ENCODE measurements at places on chromosomes 16 and 17.

DNA sequence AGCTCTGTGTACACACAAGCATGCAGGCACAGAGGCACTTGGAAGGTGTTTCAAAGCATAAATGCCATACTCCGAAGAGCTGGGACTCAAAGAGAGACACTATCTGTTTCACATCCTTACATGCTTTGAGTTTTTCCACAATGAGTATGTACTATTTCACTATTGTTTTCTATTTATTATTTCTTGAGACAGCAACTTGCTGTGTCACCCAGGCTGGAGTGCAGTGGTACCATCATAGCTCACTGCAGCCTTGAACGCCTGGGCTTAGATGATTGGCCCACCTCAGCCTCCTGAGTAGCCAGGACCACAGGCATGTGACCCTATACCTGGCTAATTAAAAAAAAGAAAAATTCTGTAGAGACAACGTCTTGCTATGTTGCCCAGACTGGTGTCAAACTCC, 31.6 kb downstream of the CYB5D2 start:
- no peak for DNase-seq

GRCh38 chr17:64171041-64171440, 41.1 kb upstream of the ERN1 start:
- peak; percentile 42 for DNase-seq

DNA sequence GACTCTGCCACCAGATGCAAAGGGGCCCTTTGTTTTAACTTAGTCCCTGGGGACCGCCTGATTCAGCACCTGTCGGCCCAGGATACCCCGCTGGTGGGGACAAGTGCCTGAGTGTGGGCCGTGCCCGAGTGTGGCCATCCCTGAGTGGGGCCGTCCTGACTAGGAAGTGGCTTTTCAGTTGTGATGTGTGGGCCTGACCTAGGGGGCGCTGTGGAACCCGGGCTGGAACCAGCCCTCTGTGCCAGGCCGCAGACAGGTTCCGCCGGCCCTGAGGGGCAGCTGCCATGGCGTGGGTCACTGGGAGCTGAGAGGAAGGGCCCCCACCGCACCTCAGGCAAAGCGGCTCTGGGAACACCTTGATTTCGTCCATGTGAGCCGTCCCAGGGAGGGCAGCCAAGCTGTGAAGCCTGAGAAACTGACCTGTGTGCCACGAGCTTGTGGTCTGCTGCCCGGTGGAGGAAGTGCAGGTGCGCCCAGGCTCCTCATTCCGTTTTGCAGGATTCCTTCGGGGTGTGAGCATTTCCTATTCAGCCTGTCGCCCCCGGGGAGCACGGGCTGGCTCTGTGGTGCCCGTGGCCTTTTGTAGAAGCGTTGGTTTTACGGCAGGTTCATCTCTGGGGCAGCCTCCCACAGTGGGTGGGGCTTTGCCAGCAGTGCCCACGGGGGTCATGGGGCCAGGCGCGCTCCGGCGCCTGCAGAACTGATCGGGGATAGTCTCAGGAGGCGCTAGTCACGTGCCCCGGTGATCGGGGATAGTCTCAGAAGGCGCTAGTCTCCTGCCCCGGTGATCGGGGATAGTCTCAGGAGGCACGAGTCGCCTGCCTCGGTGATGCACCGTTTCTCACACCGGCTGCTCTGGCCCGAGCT, 5.3 kb downstream of the RPL13 start:
- DNase-seq, result no peak

DNA sequence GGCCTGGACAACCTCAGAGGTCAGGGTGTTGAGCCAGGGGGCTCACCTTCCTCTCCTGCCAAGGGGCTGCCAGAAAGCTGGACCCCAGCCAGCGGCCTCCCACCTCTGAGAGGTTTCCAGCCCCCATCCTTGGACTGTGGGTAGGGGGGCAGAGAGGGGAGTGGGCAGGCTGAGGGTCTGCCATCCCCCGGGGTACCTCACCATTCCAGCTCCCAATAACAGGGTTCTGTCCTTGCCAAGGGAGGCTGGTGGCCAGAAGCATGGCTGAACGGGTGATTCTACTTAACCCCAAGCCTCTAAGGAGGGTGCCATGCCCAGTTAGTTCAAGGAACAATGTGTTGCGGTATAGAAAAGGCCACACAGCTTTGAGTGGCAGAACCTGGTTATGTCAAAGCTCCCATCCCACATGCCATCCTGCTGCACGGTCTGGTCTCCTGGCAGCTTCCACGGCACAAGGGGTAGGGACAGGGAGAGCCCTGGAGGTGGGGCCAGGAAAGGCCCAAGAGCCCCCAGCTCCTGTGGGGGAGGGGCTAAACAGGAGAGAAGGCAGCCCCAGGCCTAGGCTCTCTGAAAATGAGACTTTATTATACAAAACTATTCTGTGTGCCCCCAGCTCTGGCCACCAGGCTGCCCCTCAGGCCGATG, 19.8 kb downstream of the B9D1 start:
- DNase-seq, result no peak

DNA sequence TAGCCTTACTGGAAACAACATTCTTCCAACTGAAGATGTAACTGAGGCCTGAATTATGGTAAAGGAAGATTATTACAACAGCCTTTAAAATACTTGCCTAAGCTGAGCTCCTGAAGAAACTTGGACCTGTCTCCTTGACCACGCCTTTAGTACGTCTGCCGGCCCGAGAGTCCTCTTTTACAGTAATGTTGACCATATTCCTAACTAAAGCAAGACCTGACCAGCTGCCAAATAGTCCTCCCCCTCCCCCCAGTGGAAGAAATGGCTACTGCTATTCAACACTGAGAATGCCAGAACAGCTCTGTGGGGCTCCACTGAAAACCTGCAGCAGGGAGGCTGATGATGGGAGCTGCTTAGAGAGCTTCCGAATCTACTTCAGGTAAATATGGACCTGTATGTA, 12.6 kb upstream of the FOXJ1 start:
- DNase-seq, result no peak

DNA sequence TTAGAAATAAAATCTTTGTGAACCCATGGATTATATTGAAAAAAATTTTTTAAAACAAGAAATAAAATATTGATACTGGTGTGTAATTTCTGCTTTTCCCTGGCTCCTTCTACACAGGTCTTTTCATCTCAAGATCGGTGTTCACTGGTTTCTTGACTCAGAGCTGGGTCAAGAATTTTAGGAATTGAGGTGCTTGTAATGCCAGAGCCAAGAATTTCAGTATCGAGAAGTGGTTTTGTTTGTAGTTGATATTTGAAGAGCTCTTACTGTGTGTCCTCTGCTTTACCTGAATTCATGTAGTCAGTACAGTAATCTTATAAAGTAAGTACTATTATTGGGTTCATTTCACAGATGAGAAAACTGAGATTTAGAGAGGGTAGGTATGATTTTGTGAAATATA, 7.3 kb downstream of the WWP2 start:
- DNase-seq, result no peak

GRCh38 chr17:39410279-39410678, 8.9 kb upstream of the FBXL20 start:
- DNase-seq, result no peak

DNA sequence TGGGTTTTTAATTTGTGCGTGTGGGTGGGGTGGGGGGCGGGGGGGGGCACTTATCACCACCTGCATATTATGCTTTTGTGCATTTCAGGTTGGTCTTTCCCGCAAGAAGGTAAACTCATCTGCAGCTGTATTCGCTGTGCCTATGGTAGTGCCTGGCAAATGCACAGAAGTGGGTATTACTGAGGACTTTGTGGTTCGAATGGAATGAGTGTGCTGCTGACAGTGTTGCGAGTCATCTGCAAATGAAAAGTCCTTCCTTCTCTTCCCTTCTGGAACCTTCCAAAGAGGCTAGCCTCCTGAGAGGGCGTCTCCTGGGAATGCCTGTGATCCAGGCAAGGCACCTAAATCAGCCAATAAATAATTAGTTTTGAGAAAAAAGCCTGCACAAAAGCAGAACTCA, 532.9 kb downstream of the MAF start:
- no peak for DNase-seq

- DNase-seq, result no peak
Measured at GRCh38 chr16:85372627-85373372, 240.3 kb upstream of the GSE1 start.

DNA sequence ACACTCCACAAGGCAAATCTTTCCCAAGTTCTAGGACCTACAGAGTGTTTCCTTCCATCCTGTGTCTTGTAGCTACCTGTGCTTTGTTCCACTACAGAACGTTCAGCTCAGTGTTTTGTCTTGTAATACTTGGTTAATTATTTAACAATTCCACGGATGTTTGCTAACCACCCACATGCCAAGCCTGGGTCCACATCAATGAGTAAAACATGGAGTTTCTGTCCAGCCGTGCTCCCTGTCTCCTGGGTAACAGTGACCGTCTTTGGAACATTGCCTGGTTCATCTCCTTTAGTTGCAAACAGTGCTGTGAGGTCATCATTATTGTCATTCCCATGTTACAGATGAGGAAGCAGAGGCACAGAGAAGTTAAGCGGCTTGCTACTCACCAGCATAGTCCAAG, 41.3 kb downstream of the IRF8 start:
- no peak for DNase-seq

DNA sequence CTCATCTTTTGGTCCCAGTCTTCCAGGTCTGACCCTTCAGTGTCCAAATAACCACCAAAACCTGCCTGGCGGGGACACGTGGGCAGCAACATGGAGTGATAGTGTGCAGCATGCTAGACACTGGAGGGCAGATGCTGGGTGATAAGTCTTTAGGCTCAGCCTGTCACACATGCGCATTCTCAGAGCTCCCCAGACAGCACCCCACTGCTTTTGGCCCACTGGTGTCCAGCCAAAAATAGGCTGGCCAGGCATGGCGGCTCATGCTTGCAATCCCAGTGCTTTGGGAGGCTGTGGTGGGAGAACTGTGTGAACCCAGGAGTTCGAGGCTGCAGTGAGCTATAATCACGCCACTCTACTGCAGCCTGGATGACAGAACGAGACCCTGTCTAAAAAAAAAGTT, 12.3 kb downstream of the GINS2 start:
- DNase-seq, result no peak

- no peak for DNase-seq
Measured at GRCh38 chr17:19397556-19398041, 10.6 kb upstream of the MFAP4 start.

DNA sequence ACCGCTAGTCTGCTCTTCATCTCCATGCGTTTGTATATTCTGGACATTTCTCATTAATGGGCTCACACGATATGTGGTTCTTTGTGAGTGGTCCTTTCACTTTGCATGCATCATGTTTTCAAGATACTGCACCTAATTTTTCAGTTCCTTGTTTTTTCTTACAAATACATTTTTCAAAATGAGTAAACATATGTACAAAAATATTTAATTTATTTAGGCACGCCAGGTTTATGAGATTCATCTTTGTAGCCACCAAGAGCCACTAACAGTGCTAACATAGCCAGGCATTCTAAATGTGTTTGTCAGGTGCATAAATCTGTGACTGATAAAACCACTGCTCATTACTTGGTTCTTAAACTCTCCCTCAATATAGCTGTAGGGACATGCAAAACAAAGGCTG, 375.3 kb downstream of the WWOX start:
- no peak for DNase-seq

DNA sequence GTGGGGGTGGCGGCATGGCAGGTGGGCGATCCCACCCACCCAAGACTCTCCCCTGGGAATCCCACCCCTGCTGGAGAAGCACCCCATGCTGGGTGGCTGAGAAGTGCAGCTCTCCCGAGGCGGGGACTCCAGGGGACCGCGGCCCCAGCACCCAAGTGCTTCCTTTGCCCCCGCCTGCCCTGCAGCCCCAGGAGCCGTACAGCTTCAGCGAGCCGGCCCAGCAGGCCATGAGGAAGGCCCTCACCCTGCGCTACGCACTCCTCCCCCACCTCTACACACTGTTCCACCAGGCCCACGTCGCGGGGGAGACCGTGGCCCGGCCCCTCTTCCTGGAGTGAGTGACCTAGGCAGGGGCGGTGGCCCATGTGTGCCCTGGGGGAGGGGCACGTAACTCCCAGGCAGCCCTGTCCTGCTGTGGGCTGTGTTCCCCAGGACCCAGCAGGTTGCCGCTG, 11.7 kb downstream of the GAA start:
- no peak for DNase-seq

DNA sequence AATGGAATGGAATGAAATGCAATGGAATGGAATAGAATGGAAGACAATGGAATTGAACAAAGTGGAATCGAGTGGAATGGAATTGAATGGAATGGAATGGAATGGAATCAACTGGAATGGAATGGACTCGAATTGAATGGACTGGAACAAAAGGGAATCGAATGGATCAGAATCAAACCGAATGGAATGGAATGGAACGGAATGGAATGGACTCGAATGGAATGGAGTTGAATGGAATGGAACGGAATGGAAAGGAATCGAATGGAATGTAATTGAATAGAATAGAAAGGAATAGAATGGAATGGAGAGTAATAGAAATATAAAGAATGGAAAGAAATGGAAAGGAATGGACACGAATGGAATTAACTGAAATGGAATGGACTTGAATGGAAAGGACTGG, 475.2 kb upstream of the WSB1 start:
- DNase-seq, result no peak

- DNase-seq, result no peak
Measured at GRCh38 chr16:76345163-76345661, 68.0 kb downstream of the CNTNAP4 start.

GRCh38 chr16:30896889-30897733, 697 bp downstream of the CTF1 start:
- DNase-seq, result peak; percentile 48

DNA sequence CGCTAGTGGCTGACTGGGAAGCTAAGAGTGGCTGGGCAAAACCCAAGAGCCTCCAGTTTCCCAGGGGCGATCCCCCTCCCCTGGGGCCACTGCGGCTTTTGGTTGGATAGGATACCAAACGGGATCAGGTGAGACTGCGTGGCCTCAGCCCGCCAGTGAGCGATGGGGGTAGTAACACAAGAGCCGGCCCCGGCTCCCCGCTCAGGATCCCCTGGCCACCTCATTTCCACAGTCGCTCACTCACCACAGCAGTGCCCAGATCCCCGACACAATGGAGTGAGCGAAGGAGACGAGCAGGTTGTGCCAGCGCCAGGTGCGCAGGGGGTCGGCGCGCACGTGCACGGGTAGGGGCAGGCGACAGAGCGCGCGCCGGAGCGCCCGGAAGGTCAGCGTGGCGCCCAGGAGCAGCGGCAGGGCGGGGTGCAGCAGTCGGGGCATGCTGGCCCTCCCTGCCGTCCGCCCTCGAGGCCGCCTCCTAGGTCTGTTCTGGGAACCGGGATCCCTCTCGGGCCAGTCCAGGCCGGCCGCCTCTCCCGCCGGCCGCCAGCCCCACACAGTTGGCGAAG, 290 bp downstream of the TLCD1 start:
- no peak for DNase-seq

- no peak for DNase-seq
Measured at GRCh38 chr17:58005728-58006559, 1.1 kb downstream of the SRSF1 start.
